ENCODE measurements at places on chromosomes 6 and 20.

DNA sequence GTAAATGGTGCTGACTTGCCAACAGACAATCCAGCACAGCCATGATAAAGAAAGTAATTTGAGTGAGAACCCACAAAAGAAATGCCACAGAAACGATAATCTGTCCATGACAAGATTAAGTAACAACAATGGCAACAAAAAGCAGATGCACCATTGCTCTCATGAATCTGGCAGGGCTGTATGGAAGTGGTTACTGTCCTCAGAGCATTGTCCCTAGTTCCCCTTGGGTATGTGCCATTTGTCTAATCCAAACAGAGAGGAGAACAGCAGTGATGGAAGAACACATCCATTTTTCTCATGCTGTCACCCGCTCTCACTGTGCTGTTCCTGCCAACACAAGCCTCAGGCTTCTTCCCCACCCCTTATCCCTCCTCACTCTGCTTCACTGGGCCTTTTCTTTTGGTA is 65.8 kb downstream of the REV3L start:
- no peak for DNase-seq

- peak; percentile 42 for DNase-seq
Measured at GRCh38 chr6:43246301-43247113, 3.2 kb downstream of the TTBK1 start.

DNA sequence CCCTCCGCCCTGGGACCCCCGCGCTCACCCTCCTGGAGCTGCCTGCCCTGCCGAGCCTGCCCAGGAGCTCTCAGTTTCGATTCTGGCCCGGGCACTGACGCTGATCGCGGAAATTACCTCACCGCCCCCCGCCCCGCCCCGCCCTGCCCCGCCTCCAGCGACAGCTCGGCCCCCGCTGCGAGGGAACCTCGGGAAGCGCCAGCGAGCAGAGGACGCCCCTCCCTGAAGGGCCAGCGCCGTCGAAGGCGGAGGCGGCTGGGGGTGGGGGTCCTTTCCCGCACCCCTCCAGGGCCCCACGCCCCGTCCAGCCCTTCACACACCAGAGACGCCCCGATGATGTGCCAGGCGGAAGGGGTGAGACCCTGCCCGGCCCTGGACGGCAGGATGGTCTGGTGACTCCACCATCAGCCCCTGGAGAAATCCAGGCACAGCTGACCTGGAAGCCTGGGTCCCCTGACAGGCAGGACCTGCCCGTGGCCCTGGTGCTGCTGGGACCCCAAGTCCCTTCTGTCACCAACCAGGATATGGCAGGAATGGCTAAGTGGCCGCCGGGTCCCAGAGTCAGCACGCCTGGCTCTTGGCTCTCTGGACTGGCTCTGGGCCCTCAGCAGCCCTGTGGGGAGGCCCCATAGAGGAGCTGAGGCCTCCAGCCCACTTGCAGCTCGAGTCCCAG is at the start of gene HELZ2:
HELZ2 (minus strand) TSS at position 84 of the 673 bp plus-strand sequence. CDS start 1,854 bp downstream, outside the sequence.
- peak; percentile 58 for DNase-seq

GRCh38 chr6:170019818-170020583 is 268.6 kb downstream of the ERMARD start:
- DNase-seq, result no peak

Data from activated CD4-positive, alpha-beta T cell treated with anti-CD3 and anti-CD28 coated beads, Interleukin-10, Interleukin-2, amounts not matched to agents 100 ng/mL and 50 ng/mL, durations not matched to agents 16 hours and 8 hours (primary cell).